ENCODE measurements at places on chromosomes 7 and 10.

DNA sequence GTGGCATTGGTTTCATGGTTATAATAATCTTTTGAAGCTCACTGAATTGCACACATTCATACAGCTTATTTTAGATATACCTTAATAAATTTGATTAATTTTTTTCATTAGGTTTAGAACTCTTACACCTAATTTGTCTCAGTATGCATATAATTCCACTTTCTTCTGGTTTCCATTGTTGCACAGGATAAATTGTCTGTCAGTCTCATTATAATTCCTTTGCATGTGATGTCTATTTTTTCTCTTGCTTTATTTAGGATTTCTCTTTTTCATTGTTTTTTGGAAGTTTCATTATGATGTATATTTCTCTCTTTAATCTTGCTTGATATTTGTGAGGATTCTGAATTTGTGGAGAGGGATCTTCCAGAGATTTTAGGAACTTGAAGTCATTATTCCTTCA, 84.7 kb downstream of the ARL5B start:
- no peak for DNase-seq

GRCh38 chr10:11048707-11049278, 31.1 kb downstream of the CELF2 start:
- DNase-seq: no peak

DNA sequence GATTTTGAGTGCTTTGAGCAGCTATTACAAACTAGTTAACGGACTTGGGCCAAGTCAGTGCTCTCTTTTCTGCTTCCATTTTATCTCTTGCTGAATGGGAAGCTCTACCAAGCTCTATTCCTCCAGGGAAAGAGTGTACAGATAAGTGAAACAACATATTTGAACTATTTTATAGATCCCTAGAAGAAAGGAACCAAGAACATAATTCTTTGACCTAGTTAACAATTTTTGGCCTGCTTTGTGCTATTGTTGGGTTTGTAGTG, 244.8 kb downstream of the PRKG1 start:
- no peak for DNase-seq

GRCh38 chr7:1848013-1848640, 178.1 kb downstream of the ELFN1 start:
- DNase-seq: no peak

- DNase-seq: no peak
These were observed 10.3 kb upstream of the IFIT1B start for GRCh38 chr10:89367529-89367928.
